ENCODE measurements at places on chromosomes 12 and 14.

GRCh38 chr12:18145924-18146323 is 55.9 kb upstream of the RERGL start:
- no peak for DNase-seq
- H3K4me1 ChIP-seq = no peaks in the 10 kb centered on the region
- H3K27me3 ChIP-seq = no peaks in the 10 kb centered on the region
- no peaks in the 10 kb centered on the region for H3K36me3 ChIP-seq
- H3K4me3 ChIP-seq = no peak overlapping the region
- no peak overlapping the region for H3K27ac ChIP-seq

DNA sequence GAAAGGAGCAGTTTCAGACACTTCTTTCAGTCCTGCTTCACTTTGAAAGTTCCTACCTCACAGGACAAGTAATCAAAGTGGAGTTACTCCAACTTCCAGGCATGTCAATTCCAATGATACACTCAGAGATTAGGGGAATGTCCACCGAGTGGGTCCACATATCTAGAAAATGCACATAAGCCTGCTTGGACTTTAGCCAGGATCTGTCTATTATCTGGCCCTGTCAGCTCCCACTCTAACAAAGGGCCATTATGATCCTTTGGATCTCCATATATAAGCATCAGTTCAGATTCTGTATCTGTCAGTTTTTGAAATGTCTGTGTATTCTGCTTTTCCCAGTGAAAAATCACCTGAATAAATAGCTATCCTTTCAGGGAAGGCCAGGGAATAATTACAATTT is 112.9 kb upstream of the ATXN7L3B start:
- no peak overlapping the region for H3K27ac ChIP-seq
- H3K4me1 ChIP-seq = no peaks in the 10 kb centered on the region
- no peaks in the 10 kb centered on the region for H3K36me3 ChIP-seq
- no peak overlapping the region for H3K4me3 ChIP-seq
- DNase-seq = no peak

- no peak overlapping the region for H3K27ac ChIP-seq
- peaks cover 3% of the 10 kb centered on the region for H3K4me1 ChIP-seq
- no peak overlapping the region for H3K4me3 ChIP-seq
- DNase-seq = no peak
- H3K27me3 ChIP-seq = no peaks in the 10 kb centered on the region
These were observed 68.5 kb downstream of the TSPAN9 start for GRCh38 chr12:3145546-3146310.

DNA sequence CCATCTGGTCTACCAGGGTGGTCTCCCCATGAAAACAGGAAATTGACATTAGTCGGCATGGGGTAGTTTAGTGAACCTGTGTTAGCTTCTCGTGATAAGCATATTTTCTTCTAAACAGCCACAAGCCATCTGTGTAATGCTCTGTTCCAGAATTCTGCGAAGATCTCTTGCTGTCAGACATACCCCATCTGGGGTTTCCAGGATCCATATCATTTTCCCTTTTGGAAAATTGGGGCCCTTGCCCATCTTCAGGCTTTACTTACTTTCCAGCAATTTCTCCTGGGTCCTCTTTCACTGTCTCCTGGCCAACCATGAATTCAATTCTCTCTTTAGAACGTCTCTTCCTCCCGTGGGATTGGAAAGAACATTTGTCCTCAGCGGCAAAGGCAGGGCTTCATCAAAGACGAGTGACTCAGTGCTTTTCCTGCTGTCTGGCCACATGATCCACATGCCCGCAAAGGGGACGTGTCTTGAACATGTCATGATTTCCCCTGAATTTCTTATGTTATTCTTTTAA is 21.4 kb upstream of the NCOR2 start:
- H3K4me1 ChIP-seq = no peaks in the 10 kb centered on the region
- H3K36me3 ChIP-seq = no peaks in the 10 kb centered on the region
- peak overlapping the region; percentile 50 for H3K27ac ChIP-seq
- H3K4me3 ChIP-seq = no peak overlapping the region

- no peaks in the 10 kb centered on the region for H3K27me3 ChIP-seq
- no peak for DNase-seq
- H3K4me1 ChIP-seq = no peaks in the 10 kb centered on the region
- H3K27ac ChIP-seq = no peak overlapping the region
- H3K36me3 ChIP-seq = no peaks in the 10 kb centered on the region
- no peak overlapping the region for H3K4me3 ChIP-seq
These were observed 5.3 kb downstream of the BRI3BP start for GRCh38 chr12:124998705-124999104.

DNA sequence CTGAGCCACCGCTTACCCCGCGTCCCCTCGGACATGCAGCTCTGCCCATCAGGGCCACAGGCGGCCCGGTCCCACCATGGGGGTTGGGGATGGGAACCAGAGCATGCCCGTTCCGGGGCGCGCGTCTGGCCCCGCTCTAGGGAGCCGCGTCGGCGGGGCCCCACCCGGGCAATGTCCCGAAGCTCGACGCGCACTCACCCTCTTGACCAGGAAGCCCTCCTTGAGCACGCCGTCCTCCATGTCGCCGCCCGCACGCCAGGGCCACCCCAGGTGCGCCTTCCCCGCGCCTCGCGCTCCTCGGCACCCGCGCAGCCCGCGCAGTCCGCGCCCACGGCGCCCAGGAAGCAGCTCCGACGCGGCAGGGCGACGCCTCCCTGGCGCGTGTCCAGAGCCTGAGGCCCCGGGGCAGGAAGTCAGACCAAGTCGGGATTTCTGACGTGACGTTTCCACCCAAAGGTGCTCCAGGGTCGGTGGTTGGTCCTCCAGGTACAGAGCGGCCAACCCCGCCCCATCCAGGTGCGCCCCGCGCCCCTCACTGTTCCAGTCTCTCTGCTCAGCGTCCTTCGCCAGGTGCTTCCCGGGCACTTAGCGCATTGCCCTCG is at the start of gene PLEK2:
PLEK2 (minus strand) TSS at position 346 of the 602 bp plus-strand sequence; CDS start at position 240, 106 bp downstream.
- H3K4me1 ChIP-seq = no peaks in the 10 kb centered on the region
- H3K27me3 ChIP-seq = no peaks in the 10 kb centered on the region
- peak; percentile 68 for DNase-seq
- H3K36me3 ChIP-seq = no peaks in the 10 kb centered on the region
- peak within 1 kb of the TSS; percentile 64 for H3K4me3 ChIP-seq

DNA sequence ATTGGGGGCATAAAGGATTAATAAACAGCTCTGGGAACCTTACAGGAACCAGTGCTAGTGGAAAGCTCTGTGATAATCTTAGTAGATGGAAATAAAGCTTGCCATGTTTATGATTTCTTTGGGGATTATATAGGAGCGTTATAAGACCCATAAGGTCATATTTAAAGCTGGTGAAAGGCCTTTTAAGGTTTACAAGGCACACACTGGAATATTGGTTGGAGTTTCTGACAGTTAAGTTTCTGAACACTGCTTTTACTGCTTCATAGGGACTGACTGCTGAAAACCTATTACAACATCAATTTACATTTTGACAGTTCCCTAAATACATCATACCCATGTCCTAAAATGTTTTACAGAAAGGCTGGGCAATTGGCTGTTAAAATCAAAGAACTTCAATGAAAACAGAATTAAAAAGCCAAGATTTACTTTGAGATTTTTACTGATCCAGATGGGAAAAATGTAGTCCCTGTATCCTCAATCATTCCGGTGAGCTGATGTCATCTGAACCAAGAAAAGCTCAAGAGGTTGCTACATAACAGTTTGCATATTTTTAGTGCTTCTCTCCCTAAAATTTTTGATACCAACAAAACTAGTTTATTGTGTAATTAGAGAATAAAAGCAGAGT is 153.7 kb upstream of the IGF1 start:
- H3K27ac ChIP-seq = peak overlapping the region; percentile 66
- no peaks in the 10 kb centered on the region for H3K4me1 ChIP-seq
- no peak for DNase-seq
- H3K27me3 ChIP-seq = no peaks in the 10 kb centered on the region
- H3K4me3 ChIP-seq = no peak overlapping the region

GRCh38 chr14:88940671-88941070 is 116.2 kb downstream of the TTC8 start:
- H3K4me1 ChIP-seq = no peaks in the 10 kb centered on the region
- no peaks in the 10 kb centered on the region for H3K36me3 ChIP-seq
- no peaks in the 10 kb centered on the region for H3K27me3 ChIP-seq
- H3K27ac ChIP-seq = no peak overlapping the region
